ENCODE measurements at places on chromosomes 1 and 21. TPM values are rescaled to one million over a fixed set of nuclear protein-coding genes. Genes with fewer than 3 reads are reported as not detected.

DNA sequence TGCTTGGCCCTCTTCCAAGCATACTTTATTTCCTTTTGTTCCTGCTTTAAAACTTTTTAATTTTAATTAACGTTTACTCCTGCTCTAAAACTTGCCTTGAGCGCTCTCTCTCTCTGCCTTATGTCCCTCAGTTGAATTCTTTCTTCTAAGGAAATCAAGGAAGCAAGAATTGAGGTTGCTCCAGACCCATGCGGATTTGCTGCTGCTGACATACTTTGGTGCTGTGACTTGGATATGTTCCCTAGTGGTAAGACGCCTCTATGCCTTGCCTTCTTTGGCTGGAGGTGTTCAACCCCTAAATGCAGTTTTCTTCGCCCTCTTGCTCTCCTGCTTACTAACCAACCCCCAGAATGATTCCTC, 148.1 kb downstream of the ADSS2 start:
- no peak for DNase-seq

DNA sequence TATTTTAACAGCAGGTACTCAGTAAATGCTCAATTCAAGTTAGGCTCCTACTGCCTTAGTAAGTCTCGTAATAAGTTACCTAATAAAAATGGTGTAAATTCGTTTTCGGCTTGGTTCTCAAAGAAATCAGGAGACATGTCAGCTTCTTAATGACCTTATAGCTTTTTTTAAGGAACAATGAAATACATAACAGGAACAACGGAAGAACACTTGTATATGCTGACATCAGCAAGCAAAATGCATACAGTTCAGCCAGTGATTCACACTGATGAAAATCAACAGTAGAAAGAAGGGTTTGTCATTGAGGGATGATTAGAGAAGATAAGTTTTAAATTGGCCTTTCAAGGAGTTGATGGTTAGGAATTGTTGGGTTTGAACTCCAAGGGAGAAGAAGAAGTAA, 13.3 kb downstream of the RPTN start:
- no peak for DNase-seq

The LAMC1 gene
- 106 TPM for total RNA-seq

The NTMT2 gene
- not detected for total RNA-seq

The SAMSN1 gene
- total RNA-seq: 0.63 TPM

The ALPL gene
- 1.4 TPM for total RNA-seq

The CLCA2 gene
- total RNA-seq: not detected

GRCh38 chr1:21598417-21598816, 70.7 kb downstream of the RAP1GAP start:
- no peak for DNase-seq

- DNase-seq: peak; percentile 26
Observed at GRCh38 chr1:2316451-2316961, 74.8 kb downstream of the MORN1 start.

DNA sequence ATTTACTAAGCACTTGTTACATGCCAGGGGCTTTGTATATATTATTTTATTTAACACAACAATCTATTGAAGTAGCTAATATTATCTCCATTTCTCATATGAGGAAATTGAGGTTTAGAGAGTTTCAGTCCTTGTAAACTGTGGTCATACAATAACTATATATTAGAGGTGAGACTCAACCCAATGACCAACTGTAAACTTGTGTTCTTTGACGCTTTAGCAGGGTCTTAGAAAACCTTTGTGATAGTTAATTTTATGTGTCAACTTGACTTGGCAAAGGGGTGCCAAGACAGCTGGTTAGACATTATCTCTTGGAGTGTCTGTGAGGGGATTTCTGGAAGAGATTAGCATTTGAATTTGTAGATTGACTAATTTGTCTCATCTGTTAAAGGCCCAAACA, 252.4 kb upstream of the B3GALT2 start:
- DNase-seq: no peak
